ENCODE measurements at places on chromosomes 5 and 9.

DNA sequence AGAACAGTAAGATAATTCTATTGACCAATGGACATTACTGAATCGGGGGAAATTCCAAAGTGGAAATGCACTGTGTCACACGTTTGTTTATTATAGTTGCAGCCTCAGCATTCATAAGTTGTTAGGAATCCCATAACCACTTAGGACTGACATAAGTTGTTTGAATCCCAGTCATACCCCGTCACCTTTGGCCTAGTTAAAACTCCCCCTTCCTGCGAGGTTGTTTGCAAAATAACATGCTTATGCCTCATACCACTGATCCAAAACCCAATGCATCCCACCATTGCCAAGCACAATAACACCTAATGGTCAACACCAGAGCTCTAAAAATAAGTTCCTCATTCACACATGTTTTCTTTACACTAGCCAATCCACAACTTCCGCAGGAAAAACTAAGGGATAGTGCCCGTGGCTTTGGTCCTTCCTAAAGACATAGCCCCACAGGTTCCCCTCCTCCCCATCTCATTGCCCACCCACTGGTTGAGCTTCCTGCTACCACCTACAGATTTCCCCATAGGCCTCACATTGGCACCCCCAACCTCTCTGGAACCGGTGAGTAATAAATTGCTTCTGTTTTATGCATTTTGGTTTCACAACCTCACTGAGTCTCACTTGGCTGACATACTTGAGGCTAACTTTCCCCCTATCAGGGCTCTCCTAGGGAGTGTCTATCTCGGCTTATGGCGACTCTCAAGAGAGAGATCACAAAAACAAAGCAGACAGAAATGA, 42.3 kb upstream of the MUSK start:
- DNase-seq = no peak

- no peak for DNase-seq
These were observed 534 bp downstream of the ERP44 start for GRCh38 chr9:100098046-100098886.

DNA sequence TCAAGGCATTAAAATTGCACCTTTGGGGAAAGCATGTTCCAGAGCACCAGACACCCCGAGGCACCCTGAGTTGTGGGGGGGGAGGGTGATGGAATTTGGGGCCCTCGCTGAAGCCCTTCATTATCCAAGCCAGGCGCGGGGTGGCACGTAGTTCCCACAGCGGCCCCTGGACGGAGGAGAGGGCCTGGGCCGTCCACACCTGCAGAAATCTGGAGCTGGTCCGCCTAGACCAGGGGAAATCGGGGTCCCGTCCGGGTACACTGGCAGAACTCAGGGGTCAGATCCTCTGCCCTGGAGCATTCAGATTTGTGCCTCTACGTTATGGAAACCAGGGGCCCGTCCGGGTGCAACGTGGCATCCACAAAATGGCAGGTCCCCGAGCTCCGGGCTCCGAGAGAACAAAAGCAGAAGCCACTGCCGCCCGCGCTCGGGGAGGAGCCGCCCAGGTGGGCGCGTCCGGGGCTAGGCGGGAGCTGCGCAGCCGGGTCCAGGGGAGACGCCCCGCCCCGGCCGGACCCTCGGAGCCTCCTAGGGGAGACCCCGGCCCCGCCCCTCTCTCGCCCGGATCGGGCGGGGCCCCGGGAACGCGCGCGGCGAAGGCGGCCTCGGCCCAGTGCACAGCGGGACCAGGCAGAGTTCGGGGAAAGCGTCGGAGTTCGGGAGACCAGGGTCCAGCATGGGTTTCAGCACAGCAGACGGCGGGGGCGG, at the start of gene PLEKHG4B:
Gene PLEKHG4B, plus strand, starts transcription at position 613 of the 708 bp plus-strand sequence. Its CDS starts 64 bp downstream, at position 677.
- DNase-seq = no peak

DNA sequence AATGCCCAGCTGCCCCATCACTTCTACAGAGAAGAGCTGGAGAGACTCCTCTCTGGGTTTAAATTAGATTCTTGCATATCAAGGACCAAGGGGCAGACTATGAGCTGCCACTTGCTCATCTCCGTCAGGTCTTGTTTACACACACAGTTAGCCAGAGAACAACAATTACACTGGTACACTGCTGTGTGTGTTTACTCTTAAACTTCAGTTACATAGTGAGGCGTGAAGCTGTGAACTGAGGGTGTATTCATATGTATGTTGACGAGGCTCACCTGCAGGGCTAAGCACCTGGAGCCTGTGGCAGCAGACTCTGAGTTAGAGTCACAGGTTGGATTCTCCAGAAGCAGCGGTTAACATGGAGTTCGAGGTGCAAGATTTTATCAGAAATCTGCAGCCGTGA, 155.4 kb upstream of the ANKH start:
- DNase-seq = no peak

GRCh38 chr5:116013936-116014335, 18.3 kb upstream of the ARL14EPL start:
- no peak for DNase-seq

DNA sequence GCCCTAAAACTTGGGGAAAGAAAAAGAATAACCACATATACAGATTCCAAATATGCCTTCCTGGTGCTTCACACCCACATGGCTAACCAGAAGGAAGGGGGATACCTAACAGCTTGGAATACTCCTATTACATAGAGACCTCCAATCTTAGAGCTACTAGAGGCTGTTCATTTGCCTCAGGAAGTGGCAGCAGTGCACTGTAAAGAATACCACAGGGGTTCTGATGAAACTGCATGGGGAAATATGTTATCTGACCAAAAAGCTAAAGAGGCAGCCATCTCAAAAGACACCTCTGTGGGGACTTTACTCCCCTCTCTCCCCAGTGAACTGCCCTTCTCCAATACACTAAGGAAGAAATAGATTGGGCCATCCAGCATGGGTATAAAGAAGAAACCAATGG, 66.4 kb downstream of the CDKN2A start:
- DNase-seq = no peak

DNA sequence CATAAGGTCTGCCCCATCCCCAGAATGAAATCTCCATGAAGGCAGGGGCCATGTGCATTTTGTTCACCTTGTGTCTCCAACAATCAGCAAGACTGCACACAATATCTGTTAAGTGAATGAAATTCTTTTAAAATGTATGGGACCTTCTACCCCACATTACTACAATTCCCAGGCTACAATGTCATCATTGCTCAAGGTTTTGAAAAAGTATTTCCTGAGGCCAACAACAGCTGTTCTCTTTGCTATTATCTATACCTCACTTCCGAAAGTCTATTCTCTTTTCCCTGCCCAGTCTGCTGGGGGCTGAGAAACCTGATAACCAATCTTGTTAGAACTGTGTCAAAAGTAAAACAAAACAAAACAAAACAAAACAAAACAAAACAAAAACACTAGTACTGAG, 29.2 kb downstream of the HOMER1 start:
- DNase-seq = no peak

GRCh38 chr9:95017062-95017461, 290.6 kb downstream of the AOPEP start:
- no peak for DNase-seq

- DNase-seq = no peak
These were observed 371.7 kb upstream of the POU5F2 start for GRCh38 chr5:94113087-94113486.

- DNase-seq = no peak
These were observed 68.8 kb downstream of the ZNF354C start for GRCh38 chr5:179128976-179129375.

- DNase-seq = no peak
These were observed 64.2 kb downstream of the MAST4 start for GRCh38 chr5:66660396-66660795.

GRCh38 chr5:77733130-77733529, 43.0 kb downstream of the TBCA start:
- no peak for DNase-seq

GRCh38 chr9:135219676-135220600, 132.5 kb downstream of the OLFM1 start:
- no peak for DNase-seq

- DNase-seq = no peak
These were observed 11.6 kb upstream of the CETN3 start for GRCh38 chr5:90421136-90421535.

DNA sequence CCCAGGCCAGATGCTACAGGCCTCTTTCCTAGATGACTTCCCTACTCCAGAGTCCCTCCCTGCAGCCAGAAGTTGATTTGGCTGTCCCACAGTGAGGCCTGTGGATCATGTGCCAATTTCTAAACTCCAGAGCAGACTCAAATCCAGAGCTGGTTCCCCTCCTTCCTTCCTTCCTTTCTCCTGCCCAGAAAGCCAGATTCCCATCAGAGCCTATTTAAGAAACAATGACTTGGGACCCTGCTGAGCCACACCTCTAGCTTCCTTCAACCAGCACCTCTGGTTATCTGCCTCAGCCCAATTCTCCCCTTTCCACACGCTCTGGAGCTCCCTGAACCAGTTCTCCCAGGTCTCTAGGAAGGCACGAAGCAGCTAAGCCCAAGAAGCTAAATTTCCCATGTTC, 7.2 kb downstream of the FAM219A start:
- no peak for DNase-seq

GRCh38 chr5:41858890-41859289, 11.3 kb downstream of the OXCT1 start:
- DNase-seq = no peak

DNA sequence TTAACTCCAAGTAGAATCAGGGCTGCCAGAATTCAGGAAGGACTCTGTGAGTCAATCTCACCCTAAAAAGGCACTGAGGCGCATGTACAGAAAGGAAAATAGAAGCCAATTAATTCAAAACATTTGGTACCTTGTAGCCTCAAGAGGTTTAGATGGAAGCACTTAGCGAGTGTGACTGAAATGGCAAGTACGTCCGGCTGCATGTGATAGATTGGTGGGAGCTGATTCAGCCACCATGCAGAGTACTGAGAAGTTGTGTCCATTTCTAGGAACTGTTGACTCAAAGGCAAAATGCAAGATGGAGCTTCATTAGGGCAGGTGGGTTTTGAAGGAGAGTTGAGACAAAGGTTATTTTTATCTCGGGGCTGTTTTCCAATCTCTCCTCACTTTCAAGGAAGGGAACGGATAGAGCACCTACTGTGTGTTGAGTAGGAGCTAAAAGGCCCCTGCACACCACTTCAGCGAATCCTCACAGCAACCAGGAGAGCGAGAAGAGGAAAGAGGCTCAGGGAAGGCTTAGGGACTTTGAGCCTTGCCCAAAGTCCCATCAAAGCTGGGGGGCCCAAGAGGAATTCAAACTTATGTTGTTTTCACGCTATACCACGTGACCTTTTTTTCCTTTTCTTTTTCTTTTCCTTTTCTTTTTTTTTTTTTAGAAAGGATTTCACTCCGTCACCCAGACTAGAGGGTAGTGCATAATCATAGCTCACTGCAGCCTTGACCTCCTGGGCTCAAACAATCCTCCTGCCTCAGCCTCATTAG, 34.6 kb upstream of the CPEB4 start:
- no peak for DNase-seq

GRCh38 chr9:126809068-126809467, 4.2 kb downstream of the ZBTB43 start:
- no peak for DNase-seq

GRCh38 chr9:116452634-116453033, 234.5 kb upstream of the TRIM32 start:
- no peak for DNase-seq

DNA sequence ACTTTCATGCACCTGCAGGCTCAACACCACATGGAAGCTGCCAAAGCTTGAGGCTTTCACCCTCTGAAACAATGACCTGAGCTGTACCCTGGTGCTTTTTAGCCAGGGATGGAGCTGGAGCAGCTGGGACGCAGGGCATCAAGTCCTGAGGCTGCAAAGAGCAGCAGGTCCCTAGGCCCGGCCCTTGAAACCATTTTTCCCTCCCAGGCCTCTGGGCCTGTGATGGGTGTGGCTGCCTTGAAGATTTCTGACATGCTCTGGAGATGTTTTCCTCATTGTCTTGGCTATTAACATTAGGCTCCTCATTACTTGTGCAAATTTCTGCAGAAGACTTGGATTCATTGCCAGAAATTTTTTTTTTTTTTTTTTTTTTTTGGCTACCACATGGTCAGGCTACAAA, 30.3 kb upstream of the GHR start:
- no peak for DNase-seq

- no peak for DNase-seq
These were observed 26.8 kb upstream of the ELOVL7 start for GRCh38 chr5:60870857-60871256.

DNA sequence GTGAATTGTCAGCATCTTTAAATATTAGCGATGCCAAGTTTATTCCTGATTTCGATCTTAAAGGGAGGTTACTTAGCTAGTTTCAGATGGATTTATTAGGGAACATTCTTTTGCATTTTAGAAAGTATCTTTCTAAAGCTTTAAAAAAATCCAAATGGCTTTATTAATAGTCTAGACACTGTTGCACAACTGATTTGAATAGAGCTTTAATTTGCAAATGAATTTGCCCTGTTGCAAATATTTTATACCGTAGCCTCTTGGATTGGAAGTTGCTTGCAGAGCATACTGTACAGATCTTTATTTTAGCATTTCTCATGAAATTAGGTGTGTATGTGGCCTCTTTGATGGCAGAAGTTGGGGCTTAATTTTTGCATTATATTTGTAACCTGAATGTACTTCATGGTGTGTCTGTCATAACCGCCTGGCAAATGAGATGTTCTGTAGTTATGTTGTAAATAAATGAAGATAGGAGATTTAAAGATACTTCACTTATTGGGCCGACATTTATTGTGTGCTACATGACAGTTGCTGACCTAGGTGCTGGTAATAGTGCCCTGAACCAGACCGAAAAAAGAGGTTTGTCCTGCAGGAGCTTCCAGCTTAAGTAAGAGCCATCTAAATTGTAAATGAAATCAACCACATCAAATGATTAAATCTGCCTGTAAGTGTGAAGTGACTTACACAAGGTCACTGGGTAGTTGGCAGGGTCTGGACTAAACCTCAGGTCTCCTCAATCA, 1.8 kb downstream of the TCERG1 start:
- no peak for DNase-seq

- DNase-seq = no peak
These were observed 146.7 kb downstream of the MAST4 start for GRCh38 chr5:66742896-66743247.

DNA sequence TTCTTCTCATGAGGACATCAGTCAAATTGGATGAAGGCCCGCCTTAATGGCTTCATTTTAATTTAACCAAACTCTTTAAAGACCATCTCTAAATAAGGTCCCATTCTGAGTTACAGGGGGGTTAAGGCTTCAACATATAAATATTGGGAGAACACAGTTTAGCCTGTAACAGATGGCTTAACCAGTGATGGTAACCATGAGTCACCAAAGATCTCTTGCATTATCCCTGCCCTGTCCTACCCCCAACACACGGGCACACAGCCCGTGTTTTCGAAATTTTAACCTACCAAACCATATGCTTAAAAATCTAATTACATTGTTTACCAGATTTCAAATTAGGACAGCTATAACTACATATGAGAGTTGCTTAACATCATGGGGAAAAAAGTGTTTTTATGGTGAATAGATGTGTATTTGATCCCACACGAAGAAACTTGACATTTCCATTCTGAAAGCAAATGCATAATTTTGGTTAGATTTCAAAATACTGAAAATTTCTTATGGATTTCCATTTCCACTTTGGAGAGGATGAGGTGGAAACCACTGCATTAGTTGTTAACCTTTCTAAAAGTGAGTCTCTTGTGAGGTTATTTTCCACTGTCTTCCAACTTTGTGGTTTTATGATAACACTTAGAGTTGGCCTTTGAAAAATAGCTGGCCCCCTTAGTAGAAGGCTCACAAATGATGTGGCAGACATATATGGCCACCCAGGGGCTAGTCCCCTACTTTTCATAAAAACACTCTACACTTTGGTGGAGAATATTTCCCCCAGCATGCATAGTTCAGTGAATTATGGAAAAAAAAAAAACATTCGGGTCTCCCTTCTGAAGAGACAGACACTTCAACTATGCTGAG, 849.3 kb downstream of the TLE1 start:
- no peak for DNase-seq
